ENCODE measurements at places on chromosomes 12 and 14.
A peak's percentile ranks its signal among the peaks of the same experiment; 100 is the strongest.

DNA sequence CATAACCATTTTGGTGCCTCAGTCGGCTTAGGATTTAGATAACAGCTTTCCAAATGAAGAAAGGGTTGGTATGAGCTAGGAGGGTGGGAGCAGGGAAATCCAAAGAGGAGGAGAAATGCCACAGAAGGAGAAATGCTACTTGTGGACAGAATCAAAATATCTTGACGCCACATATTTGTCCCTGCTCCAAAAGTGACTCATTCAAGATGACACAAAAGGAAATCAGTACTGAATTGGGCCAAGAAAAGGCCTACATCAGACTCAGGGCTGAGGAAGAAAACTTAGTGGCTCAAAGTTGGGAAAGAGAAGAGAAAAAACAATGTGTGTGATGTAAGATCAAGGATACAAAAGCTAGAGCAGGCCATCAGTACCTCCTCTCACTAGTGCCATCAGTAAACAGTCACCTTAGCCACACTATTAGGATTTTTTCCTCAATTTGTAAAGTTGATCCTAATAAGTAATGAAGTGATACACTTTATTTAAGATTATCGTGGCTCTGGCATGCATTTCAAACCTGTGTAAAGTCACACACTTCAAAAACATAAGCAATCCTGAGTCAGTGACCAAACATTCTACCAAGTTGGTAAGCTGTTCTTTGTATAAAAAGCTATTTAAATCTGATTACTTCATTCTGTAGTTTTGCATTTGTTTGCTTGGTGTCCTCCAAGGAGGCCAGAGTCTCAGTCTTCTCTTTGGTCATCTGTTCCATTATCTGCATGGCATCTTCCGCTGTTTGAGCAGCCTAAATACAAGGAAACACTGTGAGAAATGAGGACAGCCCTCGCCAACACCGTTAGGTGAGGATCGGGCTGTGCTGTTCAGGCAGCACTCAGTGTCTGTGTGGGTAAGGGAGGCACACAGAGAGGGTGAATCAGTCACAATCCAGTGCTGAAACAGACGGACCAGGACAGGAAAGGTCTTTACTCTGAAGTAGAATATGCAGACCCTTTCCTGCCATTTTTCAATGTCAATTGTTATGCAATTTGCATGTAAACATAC, 52.6 kb upstream of the VPS33A start:
- DNase-seq = no peak

- no peak for DNase-seq
These were observed 10.0 kb downstream of the HIP1R start for GRCh38 chr12:122845041-122845864.

DNA sequence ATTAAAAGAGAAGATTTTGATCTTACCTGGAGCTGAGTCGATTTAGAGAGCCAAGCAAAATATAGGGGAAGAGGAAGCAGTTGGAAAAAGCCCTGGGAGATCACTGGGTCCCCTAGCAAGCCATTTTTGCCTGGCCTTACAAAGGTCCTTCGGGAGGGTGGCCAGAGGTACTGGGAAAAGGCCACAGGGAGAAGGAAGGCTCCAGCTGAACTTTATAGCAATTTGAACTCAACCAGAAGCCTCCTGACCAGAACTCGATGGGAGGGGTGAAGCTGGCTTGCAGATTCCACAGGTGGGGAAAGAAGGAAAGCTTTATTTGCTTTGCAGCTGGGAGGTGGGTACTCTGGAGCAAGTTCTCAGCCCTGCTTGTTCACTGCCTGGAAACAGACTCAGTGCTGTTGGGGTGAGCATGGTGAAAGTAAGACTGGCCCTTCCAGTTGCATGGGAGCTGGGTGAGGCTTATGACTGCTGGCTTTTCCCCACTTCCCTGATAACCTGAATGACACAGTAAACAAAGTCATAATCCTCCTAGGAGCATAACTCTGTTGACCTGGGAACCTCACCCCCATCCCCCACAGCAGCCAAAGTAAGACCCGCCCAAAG, 855.8 kb downstream of the FSCB start:
- no peak for DNase-seq

DNA sequence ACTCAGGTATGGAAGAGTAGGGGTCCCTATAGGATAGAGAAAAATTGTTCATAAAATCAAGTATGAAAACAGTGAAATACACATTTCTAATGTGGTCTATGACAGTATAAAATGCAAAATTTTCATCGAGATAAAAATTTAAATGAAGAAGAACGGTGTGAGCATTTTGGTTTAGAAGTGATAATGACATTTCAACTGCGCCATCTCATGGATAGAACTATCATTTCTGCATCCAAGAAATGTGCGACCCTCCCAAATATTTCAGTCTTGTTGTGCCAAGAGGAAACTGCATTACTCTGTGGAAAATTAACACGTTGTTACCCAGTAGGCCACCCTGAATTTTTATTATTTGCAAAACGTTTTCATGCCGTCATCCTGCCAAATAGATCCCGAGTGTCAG, 108.8 kb downstream of the CRACR2A start:
- no peak for DNase-seq

GRCh38 chr14:66117600-66117999, 368.6 kb upstream of the CCDC196 start:
- DNase-seq = no peak

GRCh38 chr14:26377150-26377549, 220.7 kb downstream of the NOVA1 start:
- no peak for DNase-seq

DNA sequence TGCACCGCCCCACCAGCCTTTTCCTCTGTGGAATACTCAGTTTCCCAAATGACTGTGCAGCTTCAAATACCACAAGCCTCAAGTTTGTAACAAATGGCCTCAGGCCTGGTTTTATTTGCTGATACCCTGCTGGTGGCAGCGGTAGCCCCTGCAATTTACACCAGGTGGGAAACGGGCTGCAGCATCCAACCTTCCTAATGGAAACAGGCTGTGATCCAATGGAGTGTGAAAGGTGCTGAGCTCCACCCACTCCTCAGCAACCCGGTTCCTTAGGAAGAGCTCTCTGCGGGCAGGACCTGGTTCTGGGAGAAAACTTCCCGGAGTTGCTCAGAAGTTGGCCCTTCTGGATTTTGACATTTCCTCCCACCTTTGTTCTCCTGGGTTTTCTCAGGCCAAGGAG, 41.7 kb upstream of the LTA4H start:
- DNase-seq = no peak

DNA sequence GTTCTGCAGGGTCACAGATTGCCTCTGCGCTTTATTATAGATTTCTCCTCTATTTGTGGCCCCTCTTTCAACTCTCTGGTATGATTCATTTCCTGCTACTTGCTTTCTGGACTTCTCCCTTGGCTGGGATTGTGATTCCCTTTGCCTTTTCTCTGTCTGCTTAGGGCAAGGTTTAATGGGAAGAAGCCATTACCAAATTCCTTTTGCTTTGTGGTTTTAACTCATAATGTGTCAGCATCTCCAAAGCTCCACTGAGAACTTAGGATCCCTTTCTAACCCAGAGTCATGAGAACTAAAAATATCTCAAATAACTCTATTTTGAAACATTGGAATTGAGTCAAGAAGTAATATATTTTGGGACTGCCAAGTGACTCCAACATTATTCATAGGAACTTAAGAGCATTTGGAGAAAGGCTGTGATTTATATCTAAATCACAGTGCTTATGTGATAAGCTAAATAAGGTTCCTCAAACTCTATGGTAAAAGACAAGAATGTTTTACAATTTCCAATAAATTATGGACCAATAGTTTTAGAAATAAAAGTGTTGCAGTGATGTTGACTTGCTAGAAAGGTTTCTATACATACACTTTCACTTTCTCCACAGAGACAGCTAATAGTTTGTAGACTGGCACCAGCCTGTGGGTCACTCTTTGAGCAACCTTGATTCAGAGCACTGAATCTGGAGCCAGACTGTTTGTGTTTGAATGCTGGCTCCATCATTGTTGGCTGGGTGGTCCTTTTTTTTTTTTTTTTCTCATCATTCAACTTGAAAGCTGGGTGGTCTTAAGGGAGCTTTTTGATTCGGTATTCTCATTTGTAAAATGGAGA, 93.9 kb downstream of the DACT1 start:
- DNase-seq = no peak

- DNase-seq = no peak
These were observed 194.3 kb downstream of the AEBP2 start for GRCh38 chr12:19633641-19634040.

- no peak for DNase-seq
These were observed 32.4 kb downstream of the LMO3 start for GRCh38 chr12:16573398-16574077.

DNA sequence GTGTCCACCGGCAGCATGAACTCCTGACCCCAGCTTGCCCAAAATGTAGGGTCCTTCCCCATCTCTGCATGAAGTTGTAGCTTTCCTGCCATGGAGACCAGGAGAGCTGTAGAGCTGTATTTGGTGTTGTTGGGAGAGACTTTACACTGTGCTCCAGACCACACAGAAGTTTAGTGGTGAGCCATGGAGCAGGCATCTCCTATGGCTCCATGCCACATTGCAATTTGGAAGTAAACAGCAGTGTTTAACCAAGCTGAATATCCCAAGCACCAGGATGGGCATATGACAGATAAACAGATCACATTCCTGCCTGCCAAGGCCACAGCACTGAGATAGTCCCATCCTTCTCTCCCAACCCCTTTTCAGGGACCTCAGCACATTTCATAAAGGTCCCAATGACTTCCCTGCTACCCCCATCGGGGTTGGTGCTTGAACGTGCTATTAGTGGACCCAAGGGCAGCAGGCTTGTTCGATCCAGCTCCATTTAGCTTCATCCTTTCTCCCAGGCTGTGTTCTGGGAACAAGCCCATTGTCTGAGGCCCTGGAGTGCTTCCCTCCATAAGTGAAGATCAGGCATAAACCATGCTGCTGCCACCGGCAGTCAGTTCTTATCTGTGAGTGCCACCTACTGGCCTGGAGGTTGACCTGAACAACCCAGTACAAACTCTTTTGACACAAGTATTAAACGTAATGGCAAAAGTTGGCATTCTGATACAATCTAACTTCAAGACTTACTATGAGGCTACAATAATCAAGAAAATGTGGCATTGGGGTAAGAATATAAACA, 172.3 kb upstream of the ATXN7L3B start:
- DNase-seq = peak; percentile 28

- DNase-seq = no peak
These were observed 20.3 kb downstream of the SLC25A29 start for GRCh38 chr14:100285913-100286400.

- DNase-seq = no peak
These were observed 33.8 kb downstream of the TOGARAM1 start for GRCh38 chr14:44995770-44996294.

DNA sequence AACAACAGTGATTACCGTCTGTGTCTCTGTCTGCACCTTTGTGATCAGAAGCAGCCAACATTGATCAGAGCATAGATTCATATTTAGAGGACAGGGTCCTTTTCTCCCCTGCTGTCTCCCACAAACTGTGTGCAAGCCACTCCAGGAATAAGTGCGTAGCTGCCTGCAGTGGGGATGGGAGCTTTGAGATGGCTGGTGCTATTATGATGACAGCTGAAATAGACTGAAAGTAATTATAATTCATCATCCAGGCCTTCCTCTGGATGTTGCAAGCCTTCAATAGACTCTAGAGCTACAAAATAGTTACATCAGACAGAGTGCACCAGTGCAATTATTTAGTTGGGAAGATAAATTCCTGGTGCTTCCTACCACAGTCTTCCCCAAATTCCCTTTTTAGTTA, 68.1 kb downstream of the BORCS5 start:
- no peak for DNase-seq

DNA sequence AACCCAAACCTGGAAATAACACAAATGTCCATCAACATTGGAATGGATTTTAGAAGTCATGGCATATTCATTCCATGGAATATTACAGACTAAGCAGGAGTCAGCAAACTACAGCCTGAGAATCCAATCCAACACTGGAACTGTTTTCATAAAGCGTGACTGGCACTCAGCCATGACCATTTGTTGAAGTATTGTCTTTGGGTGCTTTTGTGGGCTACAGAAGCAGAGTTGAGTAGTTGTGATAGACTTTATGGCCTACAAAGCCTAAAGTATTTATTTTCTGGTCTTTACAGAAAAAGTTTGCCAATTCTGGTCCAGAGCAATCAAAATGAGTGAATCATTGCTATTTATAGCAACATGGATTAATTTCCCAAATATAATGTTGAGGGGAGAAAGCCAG, 34.5 kb upstream of the FRS2 start:
- no peak for DNase-seq

GRCh38 chr14:24331731-24332267, 3.1 kb downstream of the ADCY4 start:
- DNase-seq = no peak

DNA sequence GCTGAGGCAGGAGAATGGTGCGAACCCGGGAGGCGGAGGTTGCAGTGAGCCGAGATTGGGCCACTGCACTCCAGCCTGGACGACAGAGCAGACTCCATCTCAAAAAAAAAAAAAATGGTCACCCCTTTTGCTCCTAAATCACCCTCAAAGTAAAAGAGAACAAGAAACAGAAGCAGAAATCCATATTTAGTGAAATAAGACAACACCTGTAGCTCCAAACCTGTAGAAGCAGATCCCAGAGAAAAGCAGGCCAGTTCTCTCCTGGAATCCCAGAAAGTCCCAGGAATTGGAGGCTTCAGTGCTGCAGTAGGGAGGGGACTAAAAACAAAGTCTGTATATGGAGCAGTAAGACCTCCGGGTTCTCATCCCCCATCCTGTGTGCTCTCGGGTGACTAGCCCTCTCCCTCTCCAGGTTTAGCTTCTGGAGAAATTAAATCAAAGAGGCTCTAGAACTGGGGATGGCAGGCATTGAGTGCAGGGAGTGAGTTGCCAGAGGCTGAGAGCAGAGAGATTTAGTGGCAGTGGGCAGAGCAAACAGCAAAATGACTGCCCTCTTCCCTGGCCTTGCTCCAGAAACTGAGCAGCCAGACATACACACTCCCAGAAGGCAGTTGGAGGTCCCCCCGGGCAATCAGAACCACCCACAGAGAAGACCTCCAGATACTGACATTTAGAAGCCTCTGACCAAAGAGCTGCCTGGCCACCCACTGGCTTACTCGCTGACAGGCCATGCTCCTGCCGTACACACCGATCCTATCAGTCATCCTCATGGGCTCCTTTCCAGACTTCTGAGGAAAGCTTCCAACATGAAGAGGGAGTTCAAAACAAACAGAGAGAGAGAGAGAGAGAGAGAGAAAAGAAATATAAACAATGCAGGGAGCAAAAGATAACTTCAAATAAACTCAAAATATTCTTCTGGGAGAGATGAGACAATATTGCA, 6.3 kb upstream of the MLXIP start:
- DNase-seq = no peak

DNA sequence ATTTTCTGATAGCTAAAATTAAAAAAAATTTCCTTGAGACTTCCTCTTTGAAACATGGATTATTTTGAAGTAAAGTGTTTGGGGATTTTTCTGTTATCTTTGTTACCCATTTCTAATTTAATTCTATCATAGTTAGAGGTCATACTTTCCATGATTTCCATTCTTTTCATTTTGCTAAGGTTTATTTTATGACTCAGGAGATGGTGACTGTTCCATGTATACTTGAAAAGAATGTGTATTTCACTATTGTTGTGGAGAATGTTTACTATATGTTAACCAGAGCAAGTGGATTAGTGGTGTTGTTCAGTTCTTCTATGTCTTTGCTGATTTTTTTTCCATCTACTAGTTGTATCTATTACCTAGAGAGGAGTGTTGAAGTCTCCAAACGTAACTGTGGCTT, 250.5 kb upstream of the PELI2 start:
- no peak for DNase-seq

- DNase-seq = no peak
These were observed 2.8 kb downstream of the CDK2AP1 start for GRCh38 chr12:123268850-123269249.

- DNase-seq = no peak
These were observed 586.5 kb upstream of the TMEM132C start for GRCh38 chr12:127680516-127680915.

Data from stimulated activated CD8-positive, alpha-beta memory T cell treated with anti-CD3 and anti-CD28 coated beads, Interleukin-4, amount 100 ng/mL, for 48 hours (primary cell).